ENCODE measurements at places on chromosomes 13 and 19. TPM values are rescaled to one million over a fixed set of nuclear protein-coding genes. Genes with fewer than 3 reads are reported as not detected.

Gene SOX1
- total RNA-seq, result 4.6 TPM

Gene ANKLE1
- total RNA-seq, result 5.3 TPM

Gene KL
- total RNA-seq, result 0.81 TPM

Gene PNKP
- total RNA-seq, result 110 TPM

Gene MAMSTR
- 21.8 TPM for total RNA-seq

Gene CXCL17
- total RNA-seq, result not detected

Gene SYNE4
- total RNA-seq, result 0.68 TPM

Gene GPC6
- total RNA-seq, result 4.3 TPM

Gene THSD1
- total RNA-seq, result 4.4 TPM

Gene CLEC17A
- 0.56 TPM for total RNA-seq

Gene SLAIN1
- total RNA-seq, result 114 TPM

Gene RNF126
- total RNA-seq, result 158 TPM

Gene CRTC1
- total RNA-seq, result 28.1 TPM

Gene SMIM44
- total RNA-seq, result not detected

Gene RUBCNL
- 18.3 TPM for total RNA-seq

Gene FCER2
- total RNA-seq, result 0.87 TPM

Gene ERICH6B
- total RNA-seq, result 2.4 TPM

Gene FCAR
- total RNA-seq, result not detected

Gene PSPN
- 5.1 TPM for total RNA-seq

Gene LILRA1
- total RNA-seq, result not detected

Gene ZNF569
- total RNA-seq, result 29.9 TPM

Gene SF3A2
- total RNA-seq, result 102 TPM

Gene AMER2
- total RNA-seq, result 1.5 TPM

Gene CERS1
- total RNA-seq, result 73.2 TPM

Gene UBE2L5
- total RNA-seq, result 36.4 TPM

Gene CD209
- 0.55 TPM for total RNA-seq

Gene KIR2DL3
- not detected for total RNA-seq

Gene GNG8
- total RNA-seq, result not detected

Gene CEACAM3
- total RNA-seq, result not detected

Gene ATP7B
- 41.3 TPM for total RNA-seq

Gene TJP3
- total RNA-seq, result 37.2 TPM

Gene SPRY2
- total RNA-seq, result 12.9 TPM

Gene S1PR4
- total RNA-seq, result 0.39 TPM

Gene BEST2
- 0.87 TPM for total RNA-seq

Gene MEDAG
- total RNA-seq, result 17.7 TPM

Gene SPPL2B
- 158 TPM for total RNA-seq

Gene FXYD1
- 11.1 TPM for total RNA-seq

Gene ZNF480
- total RNA-seq, result 4.6 TPM

Gene LRRC63
- total RNA-seq, result 4.6 TPM

Gene ZNF471
- 13.1 TPM for total RNA-seq

Gene OBI1
- 27.9 TPM for total RNA-seq

Gene SIGLEC8
- 3.1 TPM for total RNA-seq

Gene HSPB6
- 50.9 TPM for total RNA-seq

Gene VSTM2B
- total RNA-seq, result 0.62 TPM

Gene NUDT19
- total RNA-seq, result 11.3 TPM

Gene DEDD2
- 54.4 TPM for total RNA-seq

Gene CBY2
- 115 TPM for total RNA-seq

Gene PSG5
- not detected for total RNA-seq

Gene ZNF813
- 4.8 TPM for total RNA-seq

Gene CEACAM4
- 1.7 TPM for total RNA-seq

Gene KLK4
- 0.55 TPM for total RNA-seq

Data from testis (tissue), 5 donors.